ENCODE measurements at places on chromosomes 5 and 9.

DNA sequence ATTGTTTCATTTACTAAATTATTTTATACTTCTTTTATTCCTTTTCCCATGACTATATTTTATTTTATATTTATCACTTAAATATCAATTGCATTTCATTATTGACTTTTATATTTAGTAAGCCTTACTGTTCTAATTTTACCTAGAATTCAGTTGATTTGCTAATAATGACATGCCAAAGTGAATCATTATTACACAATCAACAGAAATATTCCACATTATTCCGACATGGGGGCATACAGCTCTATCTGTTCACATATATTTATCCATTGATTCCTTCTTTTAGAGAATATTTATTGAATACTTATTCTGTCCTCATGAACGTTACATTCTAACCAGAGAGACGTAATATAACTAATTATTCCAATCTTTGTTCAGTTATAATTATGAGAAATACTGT is 221.8 kb downstream of the DOCK8 start:
- no peak for DNase-seq

GRCh38 chr9:122382901-122383850 is 12.4 kb downstream of the PTGS1 start:
- no peak for DNase-seq

- no peak for DNase-seq
Observed at GRCh38 chr5:153425914-153426313, 64.6 kb upstream of the GRIA1 start.

GRCh38 chr9:109912082-109912582 is 132.1 kb downstream of the PALM2AKAP2 start:
- peak; percentile 96 for DNase-seq

DNA sequence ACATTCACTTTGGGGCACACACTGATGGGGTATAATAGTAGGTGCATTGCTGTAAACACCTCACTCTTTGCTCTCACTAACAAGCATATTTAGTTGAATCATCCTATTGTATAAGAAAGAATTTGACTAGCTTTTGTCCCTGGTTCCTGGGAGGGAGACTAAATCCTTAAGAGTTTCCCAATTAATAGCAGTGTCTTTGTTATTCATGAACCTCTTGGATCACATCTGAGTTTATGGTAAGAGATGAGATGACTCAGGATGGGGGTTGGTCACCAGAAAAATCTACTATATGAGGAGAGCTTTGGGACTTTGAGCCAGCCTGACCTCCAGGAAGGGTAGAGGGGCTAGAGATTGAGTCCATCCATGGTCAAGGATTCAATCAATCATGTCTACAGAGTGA is 56.8 kb downstream of the PUM3 start:
- DNase-seq = peak; percentile 29

- DNase-seq = no peak
Observed at GRCh38 chr9:99092643-99093491, 12.0 kb upstream of the TGFBR1 start.

- no peak for DNase-seq
Observed at GRCh38 chr5:162497455-162497854, 429.9 kb downstream of the GABRG2 start.

DNA sequence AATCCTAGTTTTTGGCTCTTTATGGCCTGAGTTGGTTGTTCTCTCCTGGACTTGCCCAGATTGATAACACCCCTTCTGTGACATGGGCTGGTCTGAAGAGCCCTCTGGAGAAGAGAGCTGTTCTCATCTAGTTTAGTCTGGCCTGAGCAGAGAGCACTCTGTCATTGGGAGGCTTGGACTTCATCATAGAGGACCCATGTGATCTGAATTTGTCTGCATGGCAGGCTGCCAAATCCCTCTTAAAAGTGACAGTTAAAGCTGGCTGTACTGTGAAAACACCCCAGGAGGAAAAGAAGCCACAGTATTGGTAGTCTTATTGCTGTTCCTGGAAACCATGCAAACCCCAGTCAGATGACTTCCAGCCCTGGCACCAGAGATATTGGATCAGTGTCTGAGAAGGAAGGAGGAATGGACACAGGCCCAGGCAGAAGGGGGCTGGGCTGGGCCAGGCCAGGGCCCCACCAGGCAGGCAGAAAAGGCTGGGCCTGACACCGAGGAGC is 3.7 kb upstream of the WDR31 start:
- peak; percentile 96 for DNase-seq

DNA sequence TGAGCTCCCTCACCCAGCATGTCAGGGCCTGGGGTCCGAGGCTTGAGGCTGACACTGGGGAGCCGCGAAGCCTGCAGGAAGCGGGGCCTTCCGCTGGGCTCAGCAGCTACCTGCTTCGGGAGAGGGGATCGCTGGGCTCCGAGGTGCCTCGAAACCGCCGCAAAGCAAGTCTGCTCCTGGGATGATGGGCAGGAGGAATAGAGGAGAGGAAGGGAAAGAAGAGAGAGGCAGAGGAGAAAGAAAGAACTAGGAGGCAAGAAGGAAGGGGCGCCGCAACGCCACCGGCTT is 1.5 kb upstream of the PRDM12 start:
- no peak for DNase-seq

GRCh38 chr9:94936419-94936818 is 209.9 kb downstream of the AOPEP start:
- DNase-seq = peak; percentile 33

GRCh38 chr9:18459962-18460584 is 13.9 kb upstream of the ADAMTSL1 start:
- peak; percentile 37 for DNase-seq

- DNase-seq = no peak
Observed at GRCh38 chr5:102713682-102714231, 41.3 kb upstream of the PAM start.

DNA sequence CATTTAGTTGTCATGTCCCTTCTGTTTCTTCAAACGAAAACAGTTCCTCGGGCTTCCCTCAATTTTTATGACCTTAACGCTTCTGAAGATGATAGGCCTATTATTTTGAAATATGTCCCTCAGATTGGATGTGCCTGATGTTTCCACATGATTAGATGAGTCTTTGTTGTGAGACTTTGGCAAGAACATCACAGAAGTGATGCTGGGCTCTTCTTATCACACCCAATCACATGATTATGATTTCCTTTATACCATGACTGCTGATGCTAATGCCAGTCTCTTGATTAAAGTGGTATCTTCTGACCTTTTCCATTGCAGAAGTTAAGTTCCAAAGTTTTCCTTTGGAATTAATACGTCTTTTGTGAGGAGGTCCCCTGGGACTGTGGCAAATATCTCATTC is 175.7 kb downstream of the SAXO1 start:
- DNase-seq = no peak

GRCh38 chr9:114893221-114894010 is 37.0 kb downstream of the TNFSF8 start:
- DNase-seq = peak; percentile 58

DNA sequence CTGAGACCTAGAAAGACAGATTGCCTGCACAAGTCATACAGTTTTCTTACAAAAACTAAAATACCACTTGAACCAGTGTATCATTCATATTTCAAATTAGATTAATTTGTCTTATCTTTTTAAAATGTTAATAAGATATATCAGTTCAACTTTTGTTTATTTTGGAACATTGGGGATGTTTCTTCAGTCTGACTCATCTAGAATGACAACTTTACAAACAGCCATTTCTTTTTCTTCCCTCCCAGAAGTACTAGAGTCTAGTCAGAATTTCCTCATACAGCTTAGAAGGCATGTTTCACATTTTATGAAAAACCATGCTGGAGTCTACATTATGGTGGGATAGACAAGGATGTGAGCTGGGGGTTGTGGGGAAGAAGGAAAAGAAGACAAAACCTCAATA is 262.5 kb downstream of the NFIB start:
- DNase-seq = peak; percentile 7

DNA sequence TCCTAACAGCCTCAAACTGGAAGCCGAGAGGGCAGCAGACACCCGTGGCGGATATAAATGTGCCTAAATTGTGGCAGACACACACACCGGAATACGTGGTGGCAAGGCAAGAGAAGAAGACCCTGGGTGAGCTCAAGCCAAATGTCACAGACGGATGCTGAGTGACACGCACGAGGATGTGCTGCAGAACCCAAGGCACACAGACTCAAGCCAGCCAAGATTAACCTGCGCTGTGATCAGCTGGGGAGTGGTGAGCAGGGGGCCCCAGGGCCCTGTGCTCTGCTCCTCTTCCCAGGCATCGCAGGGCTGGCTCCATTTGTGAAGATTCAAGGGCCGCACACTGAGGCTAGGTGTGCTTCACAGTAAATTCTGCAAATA is 16.4 kb downstream of the SEMA4D start:
- no peak for DNase-seq

GRCh38 chr9:91359083-91359482 is 2.6 kb downstream of the AUH start:
- DNase-seq = no peak

GRCh38 chr9:7977586-7977985 is 178.0 kb upstream of the DMAC1 start:
- no peak for DNase-seq

DNA sequence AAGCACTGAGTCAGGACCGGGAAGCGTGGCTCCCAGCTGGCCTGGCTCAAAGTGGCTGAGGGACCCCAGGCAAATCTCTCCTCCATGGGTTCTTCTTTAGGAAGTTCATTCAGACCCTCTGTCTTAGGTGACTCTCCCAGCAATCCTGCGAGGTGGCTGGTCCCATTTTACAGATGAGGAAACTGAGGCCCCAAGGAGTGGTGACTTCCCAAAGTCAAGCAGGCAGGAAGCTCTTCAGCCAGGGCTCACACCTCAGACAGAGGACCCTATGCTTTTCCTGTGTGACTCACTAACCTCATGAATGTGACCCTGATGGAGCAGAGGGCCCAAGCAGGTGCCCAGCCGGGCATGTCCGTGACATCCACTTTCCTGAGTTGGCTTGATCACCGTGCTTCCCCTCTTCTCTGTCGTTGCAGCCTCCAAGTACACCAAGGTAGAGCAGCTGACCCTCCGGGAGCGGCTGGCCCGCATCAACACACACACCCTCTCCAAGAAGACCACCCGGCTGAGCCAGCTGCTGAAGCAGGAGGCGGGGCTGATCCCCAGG is 36.5 kb downstream of the ARHGEF37 start:
- no peak for DNase-seq

GRCh38 chr5:37212096-37212495 is 37.1 kb downstream of the CPLANE1 start:
- DNase-seq = no peak

GRCh38 chr9:135508211-135508820 is 7.8 kb downstream of the MRPS2 start:
- DNase-seq = no peak

DNA sequence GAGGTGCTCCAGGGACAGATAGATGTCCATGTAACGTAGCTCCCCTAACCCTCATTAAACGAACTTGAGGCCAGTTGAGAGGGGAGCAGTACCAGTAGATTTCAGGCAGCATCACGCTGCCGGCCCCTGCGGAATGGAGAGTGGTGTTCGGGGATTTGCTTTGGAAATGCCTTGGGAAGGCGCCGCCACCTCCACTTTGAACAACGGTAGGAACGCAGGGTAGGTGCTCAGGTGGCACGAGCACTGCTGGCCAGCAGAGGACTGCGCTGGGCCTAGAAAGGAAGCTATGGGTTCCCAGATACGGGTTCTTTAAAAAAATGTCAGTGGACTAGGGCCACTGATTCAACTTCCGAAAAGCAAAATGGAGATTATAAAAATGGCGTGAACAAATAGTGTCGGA is 271.8 kb downstream of the FANCC start:
- no peak for DNase-seq

DNA sequence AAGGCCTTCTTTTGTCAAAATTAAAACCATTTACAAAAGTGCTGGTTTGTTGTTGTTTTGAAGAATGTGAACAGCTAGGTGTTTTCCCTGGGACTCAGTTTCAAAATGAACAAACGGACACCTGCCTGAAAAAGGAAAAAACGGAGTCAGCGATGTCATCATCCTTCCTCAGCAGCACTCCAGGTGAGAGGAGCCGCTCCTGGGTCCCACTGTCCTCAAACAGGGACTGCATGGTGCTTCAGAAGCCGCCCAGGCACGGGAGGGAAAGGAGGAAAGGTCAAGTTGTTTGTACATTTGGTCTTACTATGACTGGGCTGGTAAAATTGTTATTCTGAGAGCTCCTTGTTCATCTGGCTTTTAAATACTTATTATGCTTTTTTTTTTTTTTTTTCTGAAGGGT is 69.0 kb upstream of the ZSWIM6 start:
- no peak for DNase-seq

- peak; percentile 76 for DNase-seq
Observed at GRCh38 chr5:34898258-34898895, 16.9 kb downstream of the RAD1 start.

DNA sequence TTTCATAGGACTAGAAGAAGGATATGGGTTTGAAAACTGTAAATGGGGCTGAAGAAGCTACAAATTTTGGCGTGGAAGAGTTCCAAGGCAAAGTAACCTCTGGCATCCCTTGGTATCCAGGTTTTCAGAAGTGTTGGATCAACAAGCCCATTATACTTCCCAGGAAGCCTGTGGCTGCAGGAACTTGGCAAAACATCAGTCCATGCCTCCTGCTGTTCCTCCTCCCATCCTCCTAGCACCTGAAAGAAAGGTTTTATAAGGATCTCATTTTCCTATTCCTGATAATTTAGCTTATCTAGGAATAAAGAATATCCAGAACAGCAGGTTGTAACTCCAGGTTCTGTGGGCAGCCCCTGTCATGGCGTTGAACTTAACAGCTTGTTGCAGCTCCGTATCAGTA is 72.5 kb upstream of the LPAR1 start:
- DNase-seq = no peak

DNA sequence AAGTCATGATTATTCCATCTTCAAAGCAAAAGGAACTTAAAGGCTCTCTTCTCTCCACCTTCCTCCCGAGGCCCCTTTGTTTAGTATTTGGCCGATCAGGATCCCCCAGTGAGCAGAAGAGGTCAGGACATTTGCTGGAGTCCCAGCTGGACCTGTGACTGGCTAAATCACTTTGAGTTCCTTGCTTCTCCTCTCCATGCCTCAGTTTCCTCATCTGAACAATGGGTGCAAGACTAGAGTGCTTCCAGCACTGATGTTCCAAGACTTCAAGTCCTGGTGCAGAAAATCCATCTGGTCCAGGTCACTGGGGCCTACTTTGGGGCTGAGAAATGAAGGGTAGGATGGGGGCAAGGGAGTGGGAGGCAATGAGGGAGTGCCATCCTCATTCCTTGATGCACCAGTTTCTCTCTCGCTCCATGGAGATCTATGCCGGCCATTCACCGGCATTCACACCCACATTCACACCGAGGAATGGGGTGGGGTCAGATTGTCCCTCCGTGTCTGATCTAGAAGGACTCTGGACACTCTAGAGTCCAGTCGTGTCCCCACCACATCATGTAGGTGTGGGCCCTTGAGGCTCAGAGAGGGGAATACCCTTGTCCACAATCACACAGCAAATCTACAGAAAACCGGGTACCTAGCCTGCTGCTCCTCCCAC is 38.7 kb upstream of the IL17B start:
- DNase-seq = peak; percentile 33

DNA sequence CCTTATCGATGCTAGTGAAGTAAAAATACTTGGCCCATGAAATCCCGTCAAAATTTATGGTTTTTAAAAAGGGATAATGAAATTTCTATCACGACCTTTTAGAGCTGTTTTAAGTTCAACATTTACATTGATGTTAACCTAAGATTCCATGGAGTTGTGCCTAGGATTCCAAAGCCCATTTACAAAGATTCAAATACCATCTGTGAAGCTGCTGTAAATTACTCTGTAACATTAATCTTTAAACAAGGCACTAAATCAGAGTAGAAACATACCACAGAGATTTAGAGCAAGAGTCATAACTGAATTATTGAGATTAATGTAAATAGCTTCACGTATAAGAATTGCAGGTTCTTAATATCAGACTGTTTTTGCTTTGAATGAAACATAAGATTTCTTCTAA is 17.7 kb downstream of the POU5F2 start:
- no peak for DNase-seq
